ENCODE measurements at places on chromosomes 6 and 20.

GRCh38 chr6:14897831-14898230, 348.0 kb upstream of the JARID2 start:
- DNase-seq: peak; percentile 35

- DNase-seq: no peak
Measured at GRCh38 chr6:169933251-169933821, 181.9 kb downstream of the ERMARD start.

DNA sequence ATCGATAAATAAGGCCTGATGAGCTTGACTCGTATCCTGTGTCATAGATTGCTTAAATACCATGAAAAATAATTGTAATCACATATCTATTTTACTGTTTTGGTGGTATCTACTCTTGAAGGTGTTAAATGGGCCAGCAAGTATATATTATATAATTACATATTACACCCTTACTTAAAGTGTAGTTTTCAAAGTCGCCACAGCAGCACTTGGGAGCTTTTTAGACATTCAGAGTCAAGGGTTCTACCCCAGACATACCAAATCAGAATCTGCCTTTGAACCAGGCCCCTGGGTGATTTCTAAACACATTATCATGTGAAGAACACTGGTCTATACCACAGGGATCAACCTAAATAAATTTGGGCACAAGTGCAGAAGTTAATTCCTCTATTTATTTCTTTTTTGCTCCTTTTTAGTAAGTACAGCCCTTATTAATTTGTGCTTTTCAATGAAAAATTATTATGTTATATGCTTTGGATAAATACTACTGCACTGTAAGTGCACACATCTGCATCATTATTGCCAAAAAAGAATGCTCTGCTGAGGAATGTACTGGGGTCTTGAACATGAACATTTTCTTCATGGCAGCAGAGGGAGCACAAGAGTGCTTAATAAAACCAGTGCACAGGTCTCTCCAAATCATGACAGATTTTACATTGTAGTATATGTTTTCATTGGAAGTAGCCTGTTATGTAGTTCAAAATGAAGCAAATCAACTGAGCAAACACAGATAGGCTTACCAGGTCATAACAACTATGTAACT, 3.1 kb upstream of the ATXN1 start:
- no peak for DNase-seq

DNA sequence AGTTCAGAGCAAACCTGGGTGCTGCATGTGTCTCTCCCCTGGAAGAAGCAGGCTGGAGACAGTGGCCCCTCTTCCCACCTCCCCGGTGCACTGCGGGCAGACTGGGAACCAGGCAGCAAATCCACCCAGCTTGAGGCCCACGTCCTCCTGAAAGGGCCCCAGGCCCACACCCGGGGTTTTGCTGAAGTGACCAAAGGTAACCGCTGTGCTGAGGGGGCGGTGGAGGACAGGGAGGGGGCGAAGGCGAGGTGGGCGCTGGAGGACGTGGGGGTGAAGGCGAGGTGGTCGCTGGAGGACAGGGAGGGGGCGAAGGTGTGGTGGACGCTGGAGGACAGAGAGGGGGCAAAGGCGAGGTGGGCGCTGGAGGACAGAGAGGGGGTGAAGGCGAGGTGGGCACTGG, 1.8 kb upstream of the BIRC7 start:
- no peak for DNase-seq

DNA sequence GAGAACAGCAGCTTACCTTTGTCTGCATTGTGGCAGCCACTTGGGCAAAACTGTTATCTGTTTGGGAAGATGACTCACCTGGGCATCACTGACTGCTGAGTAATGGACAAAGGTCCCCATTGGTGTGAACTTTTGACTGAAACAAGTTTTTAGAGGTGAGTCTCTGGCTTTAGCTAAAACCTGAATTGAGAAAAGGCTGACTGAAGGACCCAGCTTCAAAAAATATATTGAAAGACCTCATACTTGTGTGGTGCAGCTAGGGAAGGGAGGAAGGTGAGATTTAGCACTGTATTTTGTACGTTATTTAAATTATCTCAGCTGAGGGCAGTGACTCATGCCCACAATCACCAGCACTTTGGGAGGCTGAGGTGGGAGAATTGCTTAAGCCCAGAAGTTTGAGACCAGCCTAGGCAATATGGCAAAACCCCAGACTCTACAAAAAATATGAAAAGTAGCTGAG, 4.5 kb upstream of the CITED2 start:
- no peak for DNase-seq

Measured in activated CD8-positive, alpha-beta memory T cell treated with anti-CD3 and anti-CD28 coated beads for 24 hours (primary cell).